ENCODE measurements at places on chromosomes 3 and 15. TPM values are rescaled to one million over a fixed set of nuclear protein-coding genes. Genes with fewer than 3 reads are reported as not detected.

DNA sequence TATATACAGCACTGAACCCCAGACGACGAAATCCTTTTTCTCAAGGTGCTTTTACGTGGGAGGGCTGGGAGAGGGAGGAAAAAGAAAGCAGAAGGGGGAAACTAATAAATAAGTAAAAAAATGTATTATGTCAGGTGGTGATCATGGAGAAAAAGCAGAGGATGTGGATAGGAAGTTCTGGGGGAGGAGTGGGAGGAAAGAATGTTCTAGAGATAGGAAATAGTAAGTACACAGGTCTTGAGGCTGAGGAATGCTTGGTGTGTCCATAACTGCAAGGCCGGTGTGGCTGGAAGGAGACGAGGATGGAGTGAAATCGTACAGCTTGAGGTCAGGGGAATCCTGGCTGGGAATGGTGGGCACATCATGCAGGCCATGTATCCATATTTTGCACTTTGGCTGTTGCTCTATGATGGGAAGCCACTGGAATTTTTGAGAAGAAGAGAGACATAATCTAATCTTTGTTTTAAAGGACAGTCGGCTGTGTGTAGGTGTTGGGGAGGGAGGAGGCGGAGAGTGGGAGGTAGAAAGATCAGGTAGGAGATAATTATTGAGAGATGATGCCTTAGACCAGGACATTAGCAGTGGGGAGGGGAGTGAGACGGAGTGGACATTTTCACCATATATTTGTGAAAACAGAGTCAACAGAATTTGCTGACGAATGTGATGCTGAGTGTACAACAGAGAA, 1.8 kb upstream of the UBE2E2 start:
- H3K27ac ChIP-seq: peak overlapping the region; percentile 90
- H3K4me1 ChIP-seq: peaks cover 29% of the 10 kb centered on the region
- no peak overlapping the region for H3K4me3 ChIP-seq
- no peaks in the 10 kb centered on the region for H3K36me3 ChIP-seq
- DNase-seq: no peak

- H3K4me3 ChIP-seq: no peak overlapping the region
- no peaks in the 10 kb centered on the region for H3K27me3 ChIP-seq
- no peak for DNase-seq
- peaks cover 14% of the 10 kb centered on the region for H3K4me1 ChIP-seq
- peaks cover 5% of the 10 kb centered on the region for H3K36me3 ChIP-seq
These were observed 4.5 kb downstream of the B2M start for GRCh38 chr15:44715797-44716334.

DNA sequence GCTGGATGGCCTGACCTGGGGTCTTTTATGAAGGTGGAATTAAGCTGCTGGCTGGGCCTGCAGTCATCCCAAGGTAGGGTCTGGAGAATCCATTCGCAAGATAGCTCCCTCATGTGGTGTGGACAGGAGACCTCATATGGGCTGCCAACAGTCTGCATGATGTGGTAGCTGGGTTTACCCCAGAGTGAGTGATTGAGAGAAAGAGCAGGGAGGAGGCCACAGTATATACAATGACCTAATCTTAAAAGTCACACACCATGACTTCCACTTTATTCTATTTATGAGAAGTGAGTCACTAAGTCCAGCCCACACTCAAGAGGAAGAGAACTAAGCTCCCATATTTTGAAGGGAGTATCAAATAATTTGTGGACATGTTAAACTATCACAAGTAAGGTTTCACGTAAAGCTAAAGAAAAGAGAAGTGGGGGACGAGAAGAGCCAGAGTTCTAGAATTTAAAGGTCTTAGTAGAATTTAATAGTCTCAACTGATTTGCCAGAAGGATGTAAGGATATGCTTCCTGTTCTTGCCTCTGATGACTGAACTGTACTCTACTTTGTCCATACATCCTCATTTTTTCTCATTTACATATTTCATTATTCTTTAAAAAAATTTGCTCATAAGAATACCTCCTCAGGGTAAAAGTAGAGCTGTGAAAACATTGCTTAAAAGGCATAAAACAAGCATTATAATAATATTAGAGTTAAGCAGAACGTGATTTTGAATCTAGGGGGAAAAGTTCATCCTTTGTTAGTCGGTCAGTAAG, 184.4 kb downstream of the PEX5L start:
- no peak for DNase-seq
- no peak overlapping the region for H3K27ac ChIP-seq
- H3K4me1 ChIP-seq: no peaks in the 10 kb centered on the region
- H3K4me3 ChIP-seq: no peak overlapping the region

DNA sequence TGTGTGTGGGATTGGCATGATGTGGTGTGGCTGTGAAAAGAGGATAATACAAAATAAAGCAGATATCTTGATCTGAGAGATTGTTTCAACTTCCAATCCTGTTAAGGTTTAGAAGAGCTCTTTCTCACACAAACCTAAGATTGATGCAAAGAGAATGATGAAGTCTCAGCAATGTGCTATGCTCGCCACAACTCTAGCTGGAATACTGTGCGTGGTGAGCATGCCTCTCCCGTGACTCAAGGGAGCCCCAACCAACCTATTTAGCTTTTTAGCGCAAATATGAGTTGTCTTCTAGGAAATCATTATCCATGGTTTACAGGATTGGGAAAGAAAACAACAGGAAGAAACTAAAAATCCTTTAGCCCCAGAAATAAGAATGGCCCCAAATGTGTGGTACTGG, 28.5 kb downstream of the BTLA start:
- H3K4me1 ChIP-seq: no peaks in the 10 kb centered on the region
- H3K4me3 ChIP-seq: no peak overlapping the region
- DNase-seq: no peak
- no peak overlapping the region for H3K27ac ChIP-seq

SUCNR1 gene
- not detected for total RNA-seq

- no peak overlapping the region for H3K4me3 ChIP-seq
- H3K4me1 ChIP-seq: no peaks in the 10 kb centered on the region
- no peak for DNase-seq
- no peaks in the 10 kb centered on the region for H3K27me3 ChIP-seq
- no peaks in the 10 kb centered on the region for H3K36me3 ChIP-seq
These were observed 382.5 kb upstream of the CBLB start for GRCh38 chr3:106251160-106251892.

Data from gastrocnemius medialis (tissue), 4 donors.